OCI-LY7 (cell line): ENCODE measurements at places on chromosomes 3 and 15.

DNA sequence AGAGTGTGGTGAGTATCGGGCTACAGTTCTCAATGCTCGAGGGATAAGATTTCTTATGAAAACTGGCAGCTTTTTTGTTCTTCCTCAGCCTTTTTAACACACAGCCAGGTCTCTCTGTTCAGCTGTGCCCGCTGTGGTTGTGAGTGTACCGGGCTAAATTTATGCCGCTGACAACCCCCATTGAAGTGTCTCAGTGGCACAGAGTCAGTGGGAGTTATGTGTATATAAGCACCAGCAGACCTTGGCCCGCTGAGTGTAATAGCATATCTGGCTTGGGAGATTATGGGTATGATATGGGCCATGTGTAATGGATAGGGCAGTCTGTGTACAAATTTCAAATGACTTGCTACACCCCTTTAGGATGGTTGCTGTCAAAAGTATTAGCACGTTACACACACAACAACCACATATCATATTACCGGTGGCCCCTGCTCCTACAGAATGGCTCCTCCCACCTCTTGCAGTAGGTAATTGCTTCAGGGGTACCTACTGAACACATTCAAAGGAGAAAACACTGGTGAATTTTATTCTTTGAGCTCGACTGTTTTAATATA, 26.9 kb upstream of the NR2F2 start:
- no peak for DNase-seq

DNA sequence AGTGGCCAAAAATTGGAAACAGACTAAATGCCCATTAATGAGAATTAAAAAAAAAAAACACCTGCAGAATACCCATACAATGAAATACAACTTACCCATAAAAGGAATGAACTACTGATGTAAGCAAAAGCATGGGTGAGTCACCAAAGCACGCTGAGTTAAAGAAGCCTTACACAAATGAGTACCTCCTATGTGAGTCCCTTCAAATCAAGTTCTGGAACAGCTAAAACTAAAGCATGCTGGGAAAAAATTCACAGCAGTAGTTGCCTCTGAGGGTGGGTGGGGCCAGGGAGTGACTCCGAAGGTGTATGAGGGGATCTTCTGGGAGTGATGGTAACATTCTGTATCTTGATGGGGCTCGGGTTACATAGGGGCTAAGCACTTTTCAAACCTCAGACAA, 11.4 kb downstream of the MYO5C start:
- DNase-seq, result no peak

- DNase-seq, result no peak
Observed at GRCh38 chr15:49692514-49693090, 71.8 kb downstream of the DTWD1 start.

- DNase-seq, result no peak
Observed at GRCh38 chr3:58588030-58588614, 10.9 kb upstream of the FAM107A start.

DNA sequence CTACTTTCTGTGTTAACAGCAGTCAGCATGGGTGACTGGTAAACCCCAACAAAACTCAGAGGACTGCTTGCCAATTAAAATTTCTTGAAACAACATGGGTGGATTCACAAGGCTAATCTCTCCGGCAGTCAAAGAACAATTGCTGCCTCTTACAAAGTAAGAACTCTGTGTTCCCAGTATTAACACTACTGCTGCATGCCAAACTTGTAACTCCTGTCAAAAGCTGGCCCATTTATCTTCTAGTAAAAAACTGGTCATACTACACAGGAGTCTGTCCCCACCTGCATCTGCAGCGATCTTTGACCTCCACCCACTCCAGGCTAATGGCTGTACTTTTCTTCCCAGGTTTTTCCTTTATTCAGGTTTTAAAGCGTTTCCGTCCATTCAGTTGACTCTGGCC, 8.7 kb upstream of the ZNF589 start:
- DNase-seq, result no peak

GRCh38 chr3:96169111-96169766, 645.2 kb upstream of the EPHA6 start:
- no peak for DNase-seq

DNA sequence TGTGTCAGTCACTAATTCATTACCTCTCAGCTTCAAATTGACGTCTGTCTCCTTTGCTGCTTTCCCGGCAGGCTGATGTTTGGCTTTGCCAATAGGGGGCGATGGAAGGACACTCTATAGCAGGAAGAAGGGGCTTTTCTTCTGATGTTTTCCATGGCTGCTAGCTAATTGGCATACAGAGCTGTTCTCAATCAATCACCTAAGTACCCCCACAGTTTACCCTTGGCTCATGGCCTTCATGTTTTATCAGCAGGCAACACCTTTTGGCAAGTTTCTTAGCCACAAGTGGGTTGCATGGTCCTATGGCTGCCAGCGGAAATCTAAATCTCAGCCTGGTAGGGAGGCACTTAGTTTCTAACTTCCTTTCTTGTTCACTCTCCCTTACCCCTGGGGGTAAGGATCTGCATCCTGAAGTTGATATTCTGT, 45.0 kb downstream of the ESYT3 start:
- DNase-seq, result peak; percentile 70

DNA sequence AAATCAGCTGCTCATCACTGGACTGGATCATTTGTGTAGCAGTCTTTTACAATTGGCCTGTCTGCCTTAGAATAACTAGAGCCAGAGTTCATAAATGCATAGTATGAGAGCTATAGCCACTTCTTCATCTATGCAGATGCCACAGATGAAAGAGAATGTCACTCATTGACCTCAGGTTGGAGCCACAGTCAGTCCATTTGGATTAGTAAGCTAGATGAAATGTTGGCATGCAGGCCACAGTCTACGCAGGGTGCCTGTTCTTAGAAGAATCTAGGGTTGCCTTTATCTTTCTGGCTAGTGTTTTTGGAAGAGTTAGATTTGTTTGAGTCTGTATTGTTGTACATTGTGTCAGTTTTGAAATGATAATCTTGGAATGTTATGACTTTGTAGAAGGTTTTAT, 25.4 kb upstream of the EDEM1 start:
- DNase-seq, result no peak

DNA sequence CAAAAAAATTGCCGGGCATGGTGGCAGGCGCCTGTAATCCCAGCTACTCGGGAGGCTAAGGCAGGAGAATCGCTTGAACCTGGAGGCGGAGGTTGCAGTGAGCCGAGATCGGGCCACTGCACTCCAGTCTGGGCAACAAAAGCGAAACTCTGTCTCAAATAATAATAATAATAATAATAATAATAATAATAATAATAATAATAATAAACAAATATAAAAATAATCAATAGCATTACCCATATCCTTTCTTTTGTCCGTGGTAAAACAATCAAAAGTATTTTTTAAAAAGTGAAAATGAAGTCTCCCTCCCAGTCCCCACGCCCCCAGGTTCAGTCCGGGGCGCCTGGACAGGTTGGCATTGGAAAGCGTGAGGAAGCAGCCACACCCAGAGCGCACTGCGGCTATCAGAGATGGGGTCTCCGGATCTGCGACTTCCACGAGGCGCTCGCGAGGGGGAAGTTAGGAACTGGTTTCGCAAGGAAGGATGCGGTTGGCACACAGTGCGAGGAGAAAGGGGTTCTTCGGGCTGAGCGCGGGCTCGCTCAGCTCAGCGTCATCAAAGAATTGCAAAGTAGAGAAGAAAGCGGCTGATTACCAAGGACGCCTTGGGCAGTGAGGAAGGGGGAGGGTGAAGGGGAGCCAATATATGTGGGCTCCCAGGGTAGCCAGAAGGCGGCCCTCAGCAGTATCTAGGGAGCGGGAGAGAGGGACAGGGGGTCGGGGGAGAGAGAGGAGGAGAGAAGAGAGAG, 69.5 kb upstream of the EPHB3 start:
- no peak for DNase-seq

GRCh38 chr15:48986240-48986639, 22.5 kb upstream of the SHC4 start:
- DNase-seq, result no peak

DNA sequence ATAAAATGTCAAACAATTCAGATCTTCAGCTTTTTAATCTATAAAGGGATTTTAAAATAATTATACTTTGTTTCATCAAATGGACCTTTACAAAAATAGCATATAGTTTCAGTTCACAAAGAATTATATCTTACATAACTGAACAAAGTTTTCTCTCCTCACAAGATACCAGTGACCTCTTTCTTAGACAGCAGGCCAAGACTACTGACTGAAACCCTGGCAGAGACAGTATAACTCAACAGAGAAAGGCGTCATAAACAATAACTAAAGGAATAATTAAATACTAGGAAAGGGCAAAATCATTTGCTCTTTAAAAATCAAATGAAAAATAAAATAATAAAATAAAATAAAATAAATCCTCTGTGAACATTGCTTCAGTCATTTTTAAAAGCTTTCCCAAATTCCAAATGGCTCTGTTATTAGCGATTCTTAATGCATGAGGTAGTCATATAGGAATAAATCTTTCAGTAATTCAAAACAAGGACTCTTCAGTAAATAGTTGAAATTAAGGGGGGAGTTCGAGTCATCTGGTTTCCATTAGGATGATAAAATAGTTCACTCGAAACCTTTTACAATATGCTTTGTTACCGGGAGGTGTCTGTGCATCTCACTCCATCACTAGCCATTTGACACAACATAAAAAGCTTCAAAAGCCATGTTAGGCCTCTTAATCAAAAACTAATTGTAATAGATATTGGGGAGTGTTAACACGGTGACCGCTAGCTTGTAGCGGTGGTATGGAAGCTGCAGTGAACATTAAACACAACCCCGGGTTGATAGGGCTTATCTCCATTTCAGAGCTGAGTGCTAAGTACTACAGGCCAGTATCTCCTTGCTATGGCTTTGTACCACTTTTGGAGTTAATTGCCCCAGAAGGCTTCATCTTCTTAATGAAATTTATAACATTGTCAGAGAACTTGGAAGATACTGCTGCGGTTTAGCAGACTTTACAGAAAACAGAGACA, 142.9 kb upstream of the NR2F2 start:
- DNase-seq, result no peak

DNA sequence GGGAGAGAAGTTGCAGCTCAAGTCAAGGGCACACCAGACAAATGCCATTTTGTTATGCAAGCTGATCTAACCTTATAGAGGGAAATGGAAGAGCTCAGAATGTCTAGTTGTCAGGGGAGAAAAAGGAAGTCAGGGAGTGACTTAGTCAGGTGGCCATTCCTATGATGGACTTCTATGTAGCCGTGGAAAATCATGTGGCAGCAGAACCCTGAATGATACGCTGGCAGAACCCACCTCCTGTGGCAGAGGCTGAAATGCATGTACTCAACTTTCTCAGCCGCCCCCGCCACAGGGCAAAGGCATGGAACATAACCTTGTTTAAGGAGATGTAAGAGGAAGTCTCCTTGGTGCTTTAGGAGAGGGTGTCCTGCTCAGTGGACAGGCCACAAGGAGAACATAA, 37.7 kb upstream of the PARL start:
- no peak for DNase-seq

DNA sequence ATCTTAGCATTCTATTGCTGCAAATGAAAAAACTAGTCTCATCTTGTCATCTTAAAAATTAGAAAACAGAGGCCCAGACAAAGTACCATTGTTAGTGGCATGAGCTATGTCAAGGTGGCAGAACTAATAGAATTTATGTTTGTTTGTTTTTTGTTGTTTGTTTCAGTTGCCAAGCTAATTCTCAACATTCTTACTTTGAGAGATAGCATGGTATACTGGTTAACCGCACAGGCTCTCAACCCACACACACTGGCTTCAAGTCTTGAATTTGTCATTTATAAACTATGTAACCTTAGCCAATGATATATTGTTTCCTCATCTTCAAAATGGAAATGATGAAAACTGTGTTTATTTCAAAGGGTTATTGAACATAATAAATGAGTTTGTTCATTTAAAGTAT, 367.6 kb upstream of the PLSCR5 start:
- DNase-seq, result no peak

- DNase-seq, result peak; percentile 71
Observed at GRCh38 chr15:31391687-31392671, 65.3 kb downstream of the KLF13 start.

DNA sequence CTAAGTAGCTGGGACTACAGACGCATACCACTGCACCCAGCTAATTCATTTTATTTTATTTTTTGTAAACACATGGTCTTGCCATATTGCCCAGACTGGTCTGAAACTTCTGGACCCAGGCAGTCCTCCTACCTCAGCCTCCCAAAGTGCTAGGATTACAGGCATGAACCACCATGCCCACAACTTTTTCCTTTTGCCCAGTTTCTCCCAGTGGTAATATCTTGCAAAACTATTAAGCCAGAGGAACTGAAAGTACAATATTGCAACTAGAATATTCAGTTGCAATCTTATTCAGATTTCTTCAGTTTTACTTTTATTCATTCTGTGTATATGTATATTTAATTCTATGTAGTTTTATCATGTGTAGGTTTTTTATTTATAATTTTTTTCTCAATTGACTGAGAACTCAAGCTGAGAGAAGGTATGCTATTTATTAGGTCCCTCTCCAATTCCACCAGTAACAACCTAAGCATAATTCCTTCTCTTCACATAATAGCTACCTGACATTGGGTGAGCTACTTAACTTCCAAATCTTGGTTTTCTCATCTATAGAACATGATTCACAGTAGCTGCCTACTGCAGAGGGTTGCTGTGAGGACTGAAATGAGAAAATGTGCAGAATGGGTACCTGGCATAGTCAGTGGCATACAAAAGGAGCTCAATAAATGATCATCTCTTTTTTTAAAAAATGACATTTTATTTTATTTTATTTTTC, 30.8 kb downstream of the KLHL18 start:
- no peak for DNase-seq

- no peak for DNase-seq
Observed at GRCh38 chr3:129001101-129001805, at the start of gene EFCC1. Gene EFCC1 (plus strand): TSS chr3:129001304. CDS start chr3:129001629, 325 bp downstream.
